Activated CD4-positive, alpha-beta T cell treated with anti-CD3 and anti-CD28 coated beads, Interleukin-2, Interleukin-4, amounts not matched to agents 100 ng/mL and 50 ng/mL, durations not matched to agents 16 hours and 8 hours (primary cell): ENCODE measurements at places on chromosomes 4 and X.

- DNase-seq = no peak
Measured at GRCh38 chr4:41787931-41788330, 39.4 kb upstream of the PHOX2B start.

DNA sequence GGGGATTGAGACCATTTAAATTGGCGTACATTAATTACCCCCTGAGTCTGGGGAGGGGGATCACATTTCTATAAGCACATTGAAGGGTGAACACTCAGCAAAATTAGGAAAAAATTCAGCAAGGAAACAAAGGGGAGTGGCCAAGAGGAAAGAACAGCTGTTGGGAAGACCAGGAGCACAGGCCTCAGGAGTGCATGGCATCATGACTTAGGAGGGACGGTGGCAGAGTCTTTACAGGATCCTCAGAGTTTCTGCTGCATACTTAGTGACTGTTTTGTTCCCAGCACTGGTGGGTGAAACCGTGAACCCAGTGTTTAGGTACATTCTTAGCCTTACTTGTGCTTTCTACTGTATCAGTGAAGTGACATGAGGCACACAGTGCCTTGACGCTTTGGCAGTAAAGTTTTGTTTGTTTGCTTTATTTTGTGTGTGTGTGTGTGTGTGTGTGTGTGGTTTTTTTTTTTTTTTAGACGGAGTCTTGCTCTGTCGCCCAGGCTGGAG, 121.3 kb downstream of the CBR4 start:
- DNase-seq = no peak

DNA sequence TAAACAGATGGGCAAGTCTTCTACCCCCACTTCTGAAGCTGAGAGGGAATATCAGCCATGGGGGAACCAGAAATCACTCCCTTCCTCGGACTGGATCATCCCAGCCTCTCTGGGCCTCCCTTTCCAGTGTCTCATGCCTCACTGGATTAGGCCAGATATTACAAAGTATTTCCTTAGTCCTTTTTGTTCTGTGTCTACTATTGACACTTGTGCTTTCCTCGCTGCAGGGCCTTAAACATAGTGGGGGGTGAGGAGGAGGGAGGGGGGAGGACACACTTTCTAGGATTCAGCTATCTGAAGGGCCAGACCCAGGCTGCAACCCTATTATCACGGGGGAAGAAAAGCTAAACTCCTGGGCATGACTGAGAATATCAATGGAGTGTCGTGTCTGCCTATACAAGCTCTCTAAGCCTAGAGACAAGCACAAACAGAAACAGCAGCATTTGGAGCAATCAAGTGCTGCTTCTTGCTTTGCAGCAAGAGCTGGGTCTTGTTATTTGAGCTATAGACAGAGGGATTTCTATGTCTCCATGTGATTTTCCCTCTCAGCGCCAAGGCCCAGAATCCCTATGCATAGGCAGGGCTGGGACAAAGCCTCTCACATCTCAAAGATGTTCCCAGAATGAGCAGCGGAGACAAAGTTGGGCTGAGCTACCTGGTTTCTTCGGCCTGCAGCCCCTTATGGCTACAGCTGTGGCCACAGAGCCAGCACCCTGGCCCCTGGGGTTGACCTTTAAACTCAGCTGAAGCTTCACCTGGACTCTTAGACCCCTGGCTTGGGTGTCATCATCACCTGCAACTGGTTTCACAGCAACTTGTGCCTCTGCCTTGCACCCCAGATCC, 20.2 kb downstream of the PJA1 start:
- no peak for DNase-seq

GRCh38 chr4:36310793-36311192, 29.4 kb downstream of the DTHD1 start:
- DNase-seq = no peak

- DNase-seq = peak; percentile 71
Measured at GRCh38 chrX:13091111-13091765, 46.8 kb upstream of the FAM9C start.

DNA sequence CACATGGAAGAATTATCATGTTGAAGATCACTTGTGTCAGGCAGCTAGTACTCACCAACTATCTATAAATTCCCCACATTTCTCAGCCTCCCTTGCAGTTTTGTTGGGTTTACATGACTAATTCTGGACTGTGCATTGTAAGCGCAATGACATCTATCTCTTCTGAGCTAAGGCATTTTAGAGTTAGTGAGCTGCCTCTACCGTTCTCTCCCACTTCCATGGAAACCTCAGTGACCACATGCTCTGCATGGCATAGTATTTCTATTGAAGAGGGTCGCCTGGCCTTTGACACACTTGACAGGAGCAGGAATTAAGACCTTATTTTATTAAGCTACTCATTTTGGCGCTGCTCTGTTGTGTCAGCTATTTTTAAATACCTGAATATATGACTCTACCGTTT, 67.5 kb upstream of the NPY2R start:
- DNase-seq = no peak

- no peak for DNase-seq
Measured at GRCh38 chrX:47644557-47645091, 5.7 kb downstream of the ELK1 start.

DNA sequence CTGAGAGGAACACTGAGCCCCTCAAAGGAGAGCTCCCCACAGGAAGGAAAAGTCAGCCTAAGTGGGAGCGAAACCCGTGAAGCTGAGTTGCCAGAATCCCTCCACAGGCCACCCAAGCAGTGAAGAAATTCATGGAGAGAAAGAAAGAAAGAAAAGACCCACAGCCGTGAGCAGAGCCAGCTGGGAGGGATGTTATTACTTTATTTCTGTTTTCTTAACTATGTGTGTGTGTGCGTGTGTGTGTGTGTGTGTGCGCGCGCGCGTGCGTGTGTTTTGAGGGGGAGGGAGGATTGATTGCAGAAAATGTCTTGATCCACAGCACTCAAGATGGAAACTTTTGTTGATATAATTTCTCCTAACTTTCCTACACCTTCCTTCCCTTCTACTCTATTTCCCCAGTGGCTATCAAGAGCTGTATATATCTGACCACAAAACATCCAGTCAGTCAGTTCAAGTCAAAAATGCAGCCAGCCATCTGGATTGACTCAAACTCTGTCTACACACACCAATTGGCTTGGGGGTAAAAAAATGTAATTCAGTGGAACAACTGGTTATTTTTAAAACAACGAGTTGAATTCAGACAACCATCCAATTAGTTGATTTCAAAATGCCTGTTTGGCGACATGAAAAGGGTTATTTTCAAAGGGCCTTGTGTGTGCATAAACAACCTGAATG, 13.8 kb upstream of the GPC3 start:
- no peak for DNase-seq

DNA sequence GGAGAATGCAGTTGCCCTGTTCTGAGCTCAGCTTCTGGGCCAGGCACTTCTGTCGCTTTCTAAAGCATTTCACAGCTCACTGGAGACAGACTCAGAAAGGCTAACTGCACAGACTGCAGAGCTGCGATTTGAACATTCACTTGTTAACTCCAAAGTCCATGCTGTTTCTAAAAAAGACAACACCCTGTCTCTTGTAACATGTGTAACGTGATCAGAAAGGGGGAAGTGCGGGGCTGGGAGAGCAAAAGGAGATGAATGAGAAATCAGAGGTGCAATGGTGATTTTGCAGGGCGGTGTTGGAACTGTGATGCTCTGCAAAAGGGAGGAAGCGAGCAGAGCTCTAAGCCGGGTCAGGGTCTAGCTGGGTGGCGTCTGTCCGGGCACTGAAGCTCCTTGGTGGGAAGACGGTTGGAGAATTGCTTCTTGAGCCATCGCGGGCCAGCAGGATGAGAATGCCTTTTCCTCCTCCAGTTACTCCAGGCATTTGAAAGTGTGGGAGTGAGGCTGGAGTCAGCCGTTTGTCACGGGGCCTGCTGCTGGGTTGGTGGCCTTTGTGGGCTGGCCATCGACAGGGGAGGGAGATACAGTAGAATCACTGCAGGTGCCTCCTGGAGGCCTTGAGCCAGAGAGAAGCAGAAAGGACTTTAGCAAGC, 20.3 kb downstream of the TBC1D14 start:
- no peak for DNase-seq

DNA sequence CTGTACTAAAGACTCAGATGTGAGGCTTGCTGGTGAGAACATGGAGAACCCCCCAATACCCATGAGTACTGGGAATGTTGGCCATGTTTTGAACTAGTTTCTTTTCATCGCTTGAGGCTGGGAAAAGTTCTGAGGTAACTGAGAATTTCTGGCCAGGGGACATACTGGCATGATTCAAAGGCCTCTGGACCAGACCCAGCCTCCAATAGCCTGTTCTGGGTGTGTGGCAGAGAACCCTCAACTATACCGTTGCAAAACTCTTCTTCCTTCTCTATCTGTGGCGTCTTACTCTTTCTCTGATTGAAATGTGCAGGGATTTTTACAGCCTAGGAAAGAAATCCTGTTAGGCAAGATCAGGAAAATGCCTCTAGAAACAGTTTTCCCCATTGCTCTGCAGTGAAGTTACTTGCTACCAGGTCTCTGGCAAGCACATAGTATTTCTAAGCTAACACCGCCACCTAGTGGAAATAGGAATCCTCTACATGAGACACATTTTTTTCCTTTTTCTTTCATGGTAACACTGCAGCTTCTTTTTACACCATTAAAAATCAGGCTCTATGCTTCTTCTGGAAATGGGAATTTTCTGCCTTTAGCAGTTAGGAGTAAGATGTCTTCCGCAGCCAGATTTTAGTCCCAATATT, 170.7 kb upstream of the ZCCHC13 start:
- peak; percentile 70 for DNase-seq

- no peak for DNase-seq
Measured at GRCh38 chrX:11266573-11267003, 26.6 kb upstream of the AMELX start.

DNA sequence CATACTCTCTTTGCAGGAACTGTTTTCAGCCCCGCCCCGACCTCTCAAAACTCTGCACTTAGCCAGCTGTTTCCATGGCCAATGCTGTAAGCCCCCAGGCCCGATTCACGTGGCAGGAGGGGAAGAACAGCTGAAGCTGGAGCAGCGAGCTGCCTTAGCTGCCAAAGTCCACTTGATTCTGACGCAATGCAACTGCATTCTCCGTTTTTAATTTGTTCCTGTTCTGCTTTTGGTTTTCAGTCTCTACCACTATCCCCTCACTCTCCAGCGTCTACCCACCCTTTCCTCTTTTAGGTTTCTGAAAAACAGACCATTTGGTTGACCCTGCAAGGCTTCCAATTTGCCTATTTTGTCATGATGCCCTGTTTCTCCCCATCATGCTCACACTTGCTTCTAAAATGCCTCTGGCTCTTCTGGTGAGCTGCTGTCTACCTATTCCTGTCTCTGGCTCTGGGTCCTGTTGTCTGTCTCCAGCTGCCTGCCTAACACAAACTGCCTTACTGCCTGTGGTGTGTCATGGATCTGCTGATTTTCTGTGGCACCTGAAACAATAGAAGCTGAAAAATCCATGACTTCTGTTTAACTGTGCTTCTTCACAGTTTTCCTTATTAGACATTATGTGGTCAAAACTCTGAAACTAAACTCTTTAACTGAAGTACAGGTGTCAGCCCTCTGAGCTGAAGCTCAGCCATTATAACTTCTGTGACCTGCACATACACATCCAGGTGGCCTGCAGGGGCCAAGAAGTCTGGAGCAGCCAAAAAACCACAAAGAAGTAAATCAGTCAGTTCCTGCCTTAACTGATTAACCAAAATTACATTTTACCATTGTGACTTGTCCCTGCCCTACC, 160.5 kb upstream of the AGTR2 start:
- DNase-seq = no peak

DNA sequence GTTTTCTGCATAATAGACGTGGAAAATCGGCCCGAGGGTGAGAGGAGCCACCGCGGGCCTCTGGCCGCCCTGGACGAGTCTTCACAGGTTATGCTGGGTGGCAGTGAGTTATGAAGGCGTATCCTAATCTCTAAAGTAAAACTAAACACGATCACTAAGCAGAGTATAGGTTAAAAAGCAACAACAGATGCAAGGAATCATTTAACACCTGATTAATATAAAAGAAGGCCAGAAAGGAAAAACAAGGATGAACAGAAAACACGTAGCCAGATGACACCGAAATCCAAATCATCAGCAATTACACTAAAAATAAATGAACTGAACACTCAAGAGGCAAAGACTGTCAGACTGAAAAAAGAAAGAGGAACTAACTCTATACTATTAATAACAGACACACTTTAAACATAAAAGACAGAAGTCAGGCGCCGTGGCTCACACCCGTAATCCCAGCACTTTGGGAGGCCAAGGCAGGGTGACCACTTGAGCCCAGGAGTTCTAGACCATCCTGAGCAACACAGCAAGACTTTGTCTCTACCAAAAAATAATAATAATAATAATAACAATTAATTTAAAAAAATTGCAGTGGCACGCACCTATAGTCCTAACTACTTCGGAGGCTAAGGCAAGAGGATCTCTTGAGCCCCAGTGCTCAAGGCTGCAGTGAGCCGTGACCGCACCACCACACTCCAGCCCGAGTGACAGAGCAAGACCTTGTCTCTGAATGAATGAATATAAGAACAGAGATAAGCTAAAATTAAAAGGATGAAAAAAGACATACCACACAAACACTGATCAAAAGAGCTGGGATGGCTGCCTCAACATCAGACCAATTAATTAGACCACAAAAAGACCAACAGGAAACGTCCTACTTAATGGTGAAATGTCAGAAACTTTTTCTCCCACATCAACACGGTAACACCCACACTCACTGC, 30.0 kb downstream of the CTBP1 start:
- DNase-seq = no peak

DNA sequence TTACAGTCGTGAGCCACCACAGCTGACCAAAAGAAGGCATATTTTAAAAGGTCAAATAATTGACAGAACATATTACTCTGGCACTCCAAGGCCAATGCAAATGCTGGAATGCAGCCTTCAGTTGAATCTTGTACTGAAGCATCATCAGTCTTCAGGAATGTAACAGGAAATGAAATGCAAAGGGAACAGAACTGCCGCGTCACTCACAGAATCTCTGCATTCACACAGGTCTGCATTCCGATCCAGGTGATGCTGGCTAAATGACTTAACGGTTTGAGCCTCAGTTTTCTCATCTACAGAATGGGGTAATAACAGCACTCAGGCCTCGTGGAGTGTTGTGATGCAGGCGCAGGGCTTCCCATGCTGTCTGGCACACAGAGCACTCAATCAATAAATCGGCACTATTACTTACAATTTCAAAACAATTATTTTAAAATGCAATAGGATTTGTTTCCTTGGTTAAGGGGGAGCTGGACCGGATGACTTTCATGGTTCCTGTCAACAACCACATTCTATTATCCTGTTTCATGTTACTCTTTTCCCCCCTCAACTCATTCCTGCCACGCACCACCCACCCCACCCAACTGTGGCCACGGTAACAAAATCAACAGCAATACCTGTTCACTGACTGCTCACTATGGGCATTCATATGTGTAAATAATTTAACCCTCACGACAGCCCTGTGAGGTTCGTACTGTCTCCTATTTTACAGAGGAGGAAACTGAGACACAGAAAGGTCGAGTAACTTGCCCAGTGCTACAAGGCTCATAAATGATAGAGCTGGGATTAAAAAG, 32.4 kb downstream of the IGFBP7 start:
- DNase-seq = no peak

- no peak for DNase-seq
Measured at GRCh38 chr4:20889901-20890300, 189.6 kb downstream of the PACRGL start.
